ENCODE measurements at places on chromosomes 13 and 19.

- no peak for DNase-seq
These were observed 97.3 kb downstream of the FAM216B start for GRCh38 chr13:42878721-42879120.

DNA sequence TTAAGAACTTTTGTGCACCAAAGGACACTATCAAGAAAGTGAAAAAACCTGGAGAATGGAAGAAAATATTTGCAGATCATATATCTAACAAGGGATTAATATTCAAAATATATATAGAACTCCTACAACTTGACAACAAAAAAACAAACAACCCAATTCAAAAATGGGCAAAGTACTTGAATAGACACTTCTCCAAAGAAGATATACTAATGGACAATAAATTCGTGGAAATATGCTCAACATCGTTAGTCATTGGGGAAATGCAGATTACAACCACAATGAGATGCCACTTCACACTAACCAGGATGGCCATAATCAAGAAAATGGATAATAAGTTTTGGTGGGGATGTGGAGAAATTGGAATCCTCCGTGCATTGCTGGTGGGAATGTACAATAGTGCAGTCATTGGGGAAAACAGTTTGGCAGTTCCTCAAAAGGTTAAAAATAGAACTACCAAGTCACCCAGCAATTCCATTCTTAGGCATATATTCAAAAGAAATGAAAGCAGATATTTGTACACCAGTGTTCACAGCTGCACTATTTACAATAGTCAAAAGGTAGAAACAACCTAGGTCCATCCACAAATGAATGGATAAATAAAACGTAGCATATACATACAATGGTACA, 2.2 kb upstream of the LSR start:
- DNase-seq: no peak

- DNase-seq: no peak
These were observed 1356.5 kb upstream of the SLC10A2 start for GRCh38 chr13:104422668-104423067.

DNA sequence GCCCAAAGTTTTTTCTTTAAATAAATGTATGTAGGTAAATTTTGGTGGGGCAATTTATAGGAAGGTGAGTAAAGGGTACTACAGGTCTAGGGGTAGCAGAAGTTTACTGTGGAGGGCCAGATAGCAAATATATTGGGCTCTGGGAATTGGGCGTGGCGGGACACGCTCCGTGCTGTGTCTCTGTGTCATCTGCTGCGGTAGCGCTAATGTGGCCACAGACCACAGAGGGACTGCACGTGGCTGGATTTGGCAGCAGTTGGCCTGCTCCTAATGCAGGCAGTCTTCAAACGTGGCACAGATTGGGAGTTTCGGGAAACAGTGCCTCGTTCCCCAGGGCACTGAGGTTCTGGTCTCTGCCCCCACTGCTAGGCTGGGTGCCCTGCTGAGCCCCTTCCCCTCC, 16.6 kb upstream of the MYDGF start:
- no peak for DNase-seq

GRCh38 chr19:45428384-45429231, 4.9 kb upstream of the ERCC1 start:
- DNase-seq: peak; percentile 78

DNA sequence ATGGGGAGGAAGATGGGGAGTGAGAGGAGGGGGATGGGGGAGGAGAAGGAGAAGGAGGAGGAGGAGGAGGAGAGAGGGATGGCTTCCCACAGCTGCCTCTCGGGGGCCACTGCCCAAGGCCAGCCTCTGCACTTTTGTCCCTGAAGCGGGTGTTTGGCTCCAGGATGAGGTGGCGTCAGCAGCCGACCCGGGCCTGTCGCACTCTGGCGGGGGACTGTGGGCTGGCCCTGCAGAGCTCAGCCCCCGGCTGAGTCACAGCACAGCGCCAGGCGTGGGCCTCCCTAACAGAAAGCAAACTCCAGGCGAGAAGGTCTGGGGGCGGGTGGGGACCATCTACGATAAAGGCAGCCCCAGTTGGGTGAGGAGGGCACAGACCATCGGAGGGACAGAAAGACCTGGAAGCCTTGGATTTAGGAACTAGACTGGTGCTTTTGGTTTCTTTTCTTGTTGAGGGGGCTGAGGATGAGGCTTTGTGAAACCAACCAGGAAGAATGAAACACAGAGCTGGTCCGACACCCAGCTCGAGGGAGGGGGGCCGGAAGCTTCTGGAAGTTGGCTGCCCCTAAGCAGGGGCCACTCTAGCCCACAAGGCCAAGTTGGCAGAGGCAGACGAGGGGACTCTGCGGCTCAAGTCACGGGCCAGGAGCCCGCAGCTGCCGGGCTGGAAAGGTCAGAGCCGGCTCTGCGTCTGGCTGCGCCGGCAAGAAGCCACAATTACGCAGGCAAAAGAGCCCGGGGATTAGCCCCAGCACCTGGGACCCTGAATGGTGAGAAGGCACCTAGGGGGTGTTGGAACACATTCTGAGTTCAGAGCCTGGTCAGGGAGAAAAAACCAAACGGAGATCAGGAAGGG, 18.2 kb downstream of the LSM4 start:
- peak; percentile 93 for DNase-seq

GRCh38 chr19:13579388-13580060, 73.2 kb upstream of the CACNA1A start:
- no peak for DNase-seq

- DNase-seq: no peak
These were observed 25.8 kb downstream of the LACC1 start for GRCh38 chr13:43905435-43906031.

DNA sequence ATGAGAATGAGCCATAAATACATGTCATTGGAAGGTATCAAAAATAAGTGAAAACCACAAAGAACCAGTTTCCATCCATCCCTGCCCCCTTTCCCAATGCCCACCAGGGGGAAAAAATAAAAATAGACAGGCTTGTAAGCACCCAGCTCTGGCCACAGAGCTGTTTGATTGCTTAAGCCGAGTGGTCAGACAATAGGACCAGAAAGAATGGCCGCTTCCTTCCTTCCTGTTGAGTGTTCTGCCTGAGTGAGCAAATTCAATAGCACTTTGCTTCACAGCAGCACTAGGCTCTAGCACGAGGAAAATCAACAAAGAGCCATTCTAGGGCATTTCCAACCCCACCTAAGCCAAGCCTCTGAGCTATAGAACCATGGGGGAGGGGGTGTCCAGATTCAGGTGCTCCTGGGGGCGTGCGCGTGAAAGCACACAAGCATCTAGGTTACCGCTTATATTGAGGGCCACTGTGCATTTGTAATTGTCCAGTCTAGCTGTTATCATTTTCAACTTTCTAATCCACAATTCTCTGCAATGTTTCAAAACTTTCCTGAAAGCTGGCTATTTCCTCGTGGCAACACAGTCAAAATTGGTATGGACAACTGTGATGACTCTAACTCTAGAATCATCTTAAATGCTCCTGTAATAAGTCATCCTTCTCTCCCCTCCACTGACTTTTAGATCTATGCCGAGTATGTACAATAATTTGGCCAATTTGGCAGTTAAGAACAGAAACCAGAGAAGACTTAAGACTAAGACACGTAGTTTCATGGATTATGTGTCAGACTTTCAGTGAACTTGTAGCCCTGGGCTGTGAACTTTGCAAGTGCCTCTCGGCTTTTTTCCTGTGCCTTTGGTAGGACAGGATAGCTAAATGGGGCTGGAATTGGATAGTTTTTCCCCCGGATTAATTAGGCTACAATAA, 64.3 kb downstream of the SPRY2 start:
- DNase-seq: no peak

- no peak for DNase-seq
These were observed at the start of gene TMTC4 for GRCh38 chr13:100674572-100674871. Gene TMTC4, minus strand, starts transcription at chr13:100674795. Its CDS starts 4,433 bp downstream, at chr13:100670362.

GRCh38 chr13:26376430-26376829, 122.5 kb downstream of the CDK8 start:
- no peak for DNase-seq

DNA sequence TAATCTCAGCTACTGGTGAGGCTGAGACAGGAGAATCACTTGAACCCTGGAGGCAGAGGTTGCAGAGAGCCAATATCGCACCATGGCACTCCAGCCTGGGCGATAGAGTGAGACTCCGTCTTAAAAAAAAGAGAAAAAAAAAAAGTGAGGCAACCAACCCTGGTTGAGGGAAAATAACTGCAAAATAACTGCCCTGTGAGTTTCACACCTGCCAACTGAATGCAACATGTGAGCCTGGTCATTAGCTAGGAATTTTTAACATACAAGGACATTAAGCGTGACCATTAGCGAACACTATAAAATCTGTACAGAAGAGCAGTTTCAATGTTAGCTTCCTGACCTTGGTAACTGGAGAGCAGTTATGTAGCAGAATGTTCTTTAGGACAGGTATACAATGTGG, 2.4 kb upstream of the CCNP start:
- no peak for DNase-seq

DNA sequence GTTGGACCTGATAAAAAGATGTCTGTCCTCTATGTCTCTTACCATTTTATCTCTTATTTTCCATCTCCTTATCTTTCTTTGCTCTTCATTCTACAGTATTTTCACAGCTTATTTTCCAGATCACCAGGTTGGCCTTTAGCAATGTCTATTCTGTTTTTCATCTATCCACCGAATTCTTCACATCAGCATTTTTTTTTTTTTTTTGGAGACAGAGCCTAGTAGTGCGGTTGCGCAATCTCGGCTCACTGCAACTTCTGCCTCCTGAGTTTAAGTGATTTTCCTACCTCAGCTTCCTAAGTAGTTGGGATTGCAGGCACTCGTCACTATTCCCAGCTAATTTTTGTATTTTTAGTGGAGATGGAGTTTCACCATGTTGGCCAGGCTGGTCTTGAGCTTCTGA, 49.0 kb downstream of the DNAJC15 start:
- DNase-seq: peak; percentile 79

GRCh38 chr19:3514930-3515329, 8.8 kb downstream of the FZR1 start:
- no peak for DNase-seq

- no peak for DNase-seq
These were observed 417.6 kb upstream of the PCDH20 start for GRCh38 chr13:61833228-61833627.

DNA sequence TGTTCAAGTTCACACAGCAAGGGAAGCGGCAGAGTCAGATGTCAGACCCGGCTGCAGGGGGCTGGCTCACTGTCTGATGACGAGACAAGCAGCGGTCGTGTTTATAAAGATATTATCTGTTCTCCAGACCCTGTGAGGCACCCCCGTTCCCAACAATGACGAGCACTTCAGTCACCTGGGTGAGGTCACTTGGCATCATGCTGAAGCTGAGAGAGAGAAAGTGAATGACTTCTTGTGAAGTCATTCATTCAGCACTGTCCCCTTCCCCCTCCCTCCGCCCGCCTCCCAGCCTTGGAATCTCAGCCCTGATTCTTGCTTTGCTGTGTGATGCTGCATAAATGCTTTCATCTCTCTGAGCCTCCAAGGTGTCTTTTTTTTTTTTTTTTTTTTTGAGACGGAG, 4.9 kb upstream of the LYPD3 start:
- no peak for DNase-seq

DNA sequence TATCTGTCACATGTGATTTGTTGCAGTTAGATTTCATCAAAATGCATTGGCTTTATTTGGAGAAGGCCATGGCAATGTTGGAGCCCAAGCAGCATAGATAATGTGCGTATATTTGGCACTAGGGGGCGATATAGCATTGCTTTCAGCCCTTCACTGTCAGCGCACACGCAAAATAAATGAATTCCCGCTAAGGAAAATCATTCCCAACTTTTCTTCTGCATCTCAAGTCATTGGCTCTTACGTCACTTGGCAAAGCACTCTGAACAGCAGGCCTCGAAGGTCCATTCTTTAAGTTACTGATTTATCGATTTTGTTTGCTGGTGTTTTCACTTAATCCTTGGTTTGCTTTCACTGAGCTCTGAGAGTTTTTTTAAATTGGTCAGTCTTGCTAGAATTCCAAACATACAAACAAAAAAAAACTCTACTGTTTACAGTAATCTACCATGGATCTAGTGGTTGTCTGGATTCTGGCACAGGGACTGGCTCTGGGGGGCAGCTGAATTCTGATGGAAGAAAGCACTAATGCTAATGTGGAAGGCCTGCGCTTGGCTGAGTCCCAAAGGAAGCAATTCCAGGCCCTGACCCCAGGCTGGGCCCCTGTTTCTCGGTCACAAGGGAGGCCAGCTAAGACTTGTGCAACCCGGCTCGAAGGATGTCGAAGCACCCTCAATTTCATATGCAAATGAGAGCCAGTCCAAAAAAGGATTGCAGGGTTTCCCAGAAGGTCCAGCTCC, 97.7 kb upstream of the IPO5 start:
- DNase-seq: peak; percentile 63

DNA sequence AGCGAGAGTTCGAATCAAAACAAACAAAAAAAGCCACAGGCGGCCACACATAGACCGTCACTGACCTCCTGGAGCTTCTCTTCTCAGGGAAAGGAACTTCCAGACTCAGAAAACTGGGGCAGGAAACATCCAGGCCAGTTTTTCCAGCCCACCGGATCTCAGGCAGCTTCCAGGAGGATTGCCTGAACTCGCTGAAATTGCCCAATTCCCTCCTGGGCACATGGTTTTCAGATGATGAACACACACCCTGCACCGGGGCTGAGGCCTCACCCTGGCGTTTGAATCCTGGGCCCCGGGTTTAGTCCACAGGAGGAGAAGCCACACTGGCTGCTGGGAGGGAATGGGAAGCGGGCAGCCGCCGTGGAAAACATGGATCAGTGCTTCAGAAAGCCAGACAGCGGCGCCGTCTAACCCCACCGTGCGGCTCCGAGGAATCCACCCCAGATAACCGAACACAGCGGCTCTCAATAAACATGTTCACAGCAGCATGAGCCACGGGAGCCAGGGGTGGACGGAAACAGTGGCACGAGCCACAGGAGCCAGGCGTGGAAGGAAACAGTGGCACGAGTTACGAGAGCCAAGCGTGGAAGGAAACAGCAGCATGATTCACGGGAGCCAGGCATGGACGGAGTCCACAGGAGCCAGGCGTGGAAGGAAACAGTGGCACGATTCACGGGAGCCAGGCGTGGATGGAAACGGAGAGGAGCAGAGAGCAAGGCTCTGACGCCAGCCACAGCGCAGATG, 18.2 kb upstream of the PTBP1 start:
- peak; percentile 61 for DNase-seq

- DNase-seq: no peak
These were observed 48.3 kb upstream of the INTS6 start for GRCh38 chr13:51501096-51501495.

- DNase-seq: no peak
These were observed 1.9 kb downstream of the TBC1D17 start for GRCh38 chr19:49879243-49879963.

DNA sequence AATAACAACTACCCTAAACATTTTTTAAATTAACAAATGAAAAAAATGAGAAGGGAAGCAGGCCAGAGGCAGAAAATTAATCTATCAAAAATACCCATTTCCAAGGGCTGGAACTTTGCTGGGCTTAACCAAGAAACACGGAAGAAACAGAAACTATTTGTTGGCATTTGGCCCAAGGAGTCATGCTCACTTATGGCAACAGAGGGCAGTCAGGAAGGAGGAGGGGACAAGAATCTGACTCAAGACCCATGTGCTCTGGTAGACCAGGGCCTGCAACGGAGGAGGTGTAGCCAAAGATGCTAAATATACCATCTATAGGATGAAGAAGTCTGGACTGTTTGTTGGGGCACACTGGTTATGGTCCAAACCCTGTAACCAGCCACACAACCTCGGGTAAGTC, 496.7 kb downstream of the COG6 start:
- DNase-seq: no peak

Data from Right ventricle myocardium superior (tissue), 1 donor.